ENCODE measurements at places on chromosomes 16 and 17. TPM values are rescaled to one million over a fixed set of nuclear protein-coding genes. Genes with fewer than 3 reads are reported as not detected.

The SLC22A31 gene
- not detected for total RNA-seq

The STH gene
- total RNA-seq, result not detected

The ZNF423 gene
- total RNA-seq, result 2.4 TPM

The WIPF2 gene
- total RNA-seq, result 10.4 TPM

The SLFN14 gene
- not detected for total RNA-seq

Measured in hair follicle dermal papilla cell (primary cell).